ENCODE measurements at places on chromosomes 3 and 15.

DNA sequence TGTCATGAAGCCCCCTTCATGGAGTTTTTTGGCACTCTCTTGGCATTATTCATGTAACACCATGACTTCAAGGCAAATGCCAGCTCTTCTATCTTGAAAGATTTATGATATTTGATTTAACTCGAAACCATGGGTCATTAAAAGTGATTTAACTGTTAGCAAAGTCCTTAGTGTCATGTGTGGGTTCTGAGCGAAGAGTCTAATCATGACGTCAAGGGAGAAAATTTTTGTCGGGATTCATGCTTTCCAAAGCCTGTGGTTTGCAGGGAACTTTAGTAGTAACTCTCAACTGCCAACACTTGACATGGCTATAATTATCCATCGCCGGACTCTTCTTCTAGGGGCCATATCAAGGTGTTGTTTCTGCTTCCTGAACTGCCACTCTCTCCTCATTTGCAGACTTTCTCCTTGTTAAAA, 11.5 kb downstream of the GXYLT2 start:
- DNase-seq = no peak

DNA sequence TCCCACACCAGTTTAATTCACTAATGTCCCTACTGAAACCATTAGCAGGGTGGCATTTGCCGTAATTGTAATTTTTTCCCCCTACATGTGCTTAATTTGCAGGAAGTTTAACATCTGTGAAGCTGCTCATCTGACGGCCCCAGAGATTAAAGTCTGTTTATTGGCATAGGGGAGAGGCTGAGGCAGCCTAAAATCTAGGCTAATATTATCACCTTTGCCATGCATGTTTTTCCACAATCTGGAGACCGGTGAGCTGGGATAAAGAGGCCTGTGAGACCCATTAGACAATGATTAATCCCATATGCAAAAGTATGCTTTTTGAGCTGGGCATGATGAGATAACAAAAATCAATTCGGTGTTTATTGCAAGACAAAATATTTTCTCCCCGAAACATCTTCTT, 561.2 kb upstream of the ALCAM start:
- DNase-seq = no peak

DNA sequence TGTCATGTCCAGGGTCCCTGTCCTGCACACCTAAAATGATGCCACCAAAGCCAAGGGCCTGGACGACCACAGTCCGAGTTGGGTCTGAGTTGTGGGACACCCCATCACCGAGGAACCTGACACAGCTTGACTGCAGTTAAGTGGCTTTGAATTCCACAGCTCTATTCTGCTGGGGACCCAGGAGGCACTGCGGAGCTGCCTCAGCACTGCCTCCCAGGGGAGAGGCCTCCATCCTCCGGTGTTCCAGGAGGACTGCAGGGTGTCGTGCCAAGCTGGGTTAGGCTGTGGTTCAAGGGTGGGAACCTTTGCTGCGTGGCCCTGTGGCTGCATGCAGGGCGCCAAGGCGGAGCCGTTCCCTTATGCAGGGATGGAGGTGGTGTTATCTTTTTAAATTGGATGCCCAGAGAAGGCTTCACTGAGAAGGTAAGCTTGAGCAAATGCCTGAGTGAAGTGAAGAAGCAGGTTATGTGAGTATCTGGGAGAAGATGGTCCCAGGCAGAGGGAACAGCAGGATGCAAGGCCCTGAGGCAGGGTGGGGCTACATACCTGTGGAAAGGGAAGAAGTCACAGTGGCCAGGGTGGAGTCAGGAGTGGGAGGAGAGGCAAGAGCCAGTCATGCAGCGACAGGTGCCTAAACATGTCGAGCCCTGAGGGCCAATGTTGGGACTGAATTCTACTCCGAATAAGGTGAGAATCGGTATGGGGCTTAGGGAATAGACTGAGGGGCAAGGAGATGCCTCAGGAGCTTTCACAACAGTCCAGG, 144.8 kb downstream of the TPRA1 start:
- no peak for DNase-seq

DNA sequence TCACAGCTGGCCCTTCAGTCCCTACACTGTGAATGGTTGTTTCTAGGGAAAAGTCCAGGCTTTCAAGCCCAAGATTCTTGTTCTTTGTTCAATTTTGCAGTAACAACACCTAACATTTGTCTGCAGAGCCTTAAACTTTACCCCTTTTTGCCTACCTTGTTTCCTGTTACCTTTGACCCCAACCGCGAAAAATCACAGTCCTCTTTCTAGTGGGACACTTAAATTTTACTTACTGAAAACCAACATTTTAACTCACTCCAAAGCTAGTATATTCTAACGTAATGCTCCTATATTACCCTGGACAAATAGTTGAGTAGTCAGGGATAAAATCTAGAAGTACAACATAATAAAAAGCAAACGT, 649 bp upstream of the PIK3CB start:
- no peak for DNase-seq

DNA sequence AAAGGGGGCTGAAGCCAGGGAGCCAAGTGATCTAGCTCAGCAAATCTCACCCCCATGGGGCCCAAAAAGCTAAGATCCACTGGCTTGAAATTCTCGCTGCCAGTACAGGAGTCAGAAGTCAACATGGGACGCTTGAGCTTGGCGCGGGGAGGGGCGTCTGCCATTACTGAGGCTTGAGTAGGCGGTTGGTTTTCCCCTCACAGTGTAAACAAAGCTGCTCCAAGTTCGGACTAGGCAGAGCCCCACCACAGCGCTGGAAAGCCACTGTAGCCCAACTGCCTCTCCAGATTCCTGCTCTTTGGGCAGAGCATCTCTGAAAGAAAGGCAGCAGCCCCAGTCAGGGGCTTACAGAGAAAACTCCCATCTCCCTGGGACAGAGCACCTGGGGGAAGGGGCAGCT, 8.1 kb upstream of the SLC25A36 start:
- DNase-seq = no peak

DNA sequence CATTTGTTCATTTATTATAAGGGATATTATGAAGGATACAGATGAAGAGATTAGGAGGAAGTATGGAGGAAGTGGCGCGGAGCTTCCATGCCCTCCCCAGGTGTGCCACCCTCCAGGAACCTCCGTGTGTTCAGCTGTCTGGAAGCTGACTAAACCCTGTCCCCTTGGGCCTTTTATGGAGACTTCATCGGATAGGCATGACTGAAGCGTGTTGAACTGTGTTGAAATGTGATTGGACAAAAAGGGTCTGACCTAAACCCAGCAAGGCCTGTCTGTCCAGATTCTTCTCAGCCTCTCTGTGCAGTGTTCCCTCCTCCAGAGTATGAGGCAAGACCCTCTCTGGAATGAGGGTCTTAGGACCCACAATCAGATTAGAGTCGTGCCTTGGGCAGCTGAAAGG, 31.7 kb downstream of the HACD3 start:
- no peak for DNase-seq

DNA sequence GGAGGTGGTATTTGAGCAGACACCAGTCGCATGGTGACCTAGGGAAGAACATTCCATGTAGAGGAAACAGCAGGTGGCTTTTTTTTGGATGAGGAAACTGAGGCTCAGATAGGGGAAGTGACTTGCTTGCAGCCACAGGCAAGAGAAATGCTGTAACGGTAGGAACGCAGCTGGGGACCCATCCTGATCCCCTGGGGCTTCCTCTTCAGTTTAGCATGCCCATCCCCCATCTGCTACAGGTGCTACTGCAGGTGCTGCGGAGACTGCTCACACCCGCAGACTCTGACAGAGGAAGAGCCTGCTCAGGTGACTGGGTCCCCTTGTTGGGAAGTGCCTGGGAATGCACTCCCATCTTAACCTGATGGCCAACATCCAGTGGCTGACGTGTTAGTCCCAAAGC, 55.4 kb upstream of the SEC13 start:
- no peak for DNase-seq

GRCh38 chr3:128492671-128493569, at the start of gene GATA2:
GATA2 (minus strand) TSS chr3:128493201; CDS start chr3:128487031, 6,170 bp downstream.
- DNase-seq = no peak

DNA sequence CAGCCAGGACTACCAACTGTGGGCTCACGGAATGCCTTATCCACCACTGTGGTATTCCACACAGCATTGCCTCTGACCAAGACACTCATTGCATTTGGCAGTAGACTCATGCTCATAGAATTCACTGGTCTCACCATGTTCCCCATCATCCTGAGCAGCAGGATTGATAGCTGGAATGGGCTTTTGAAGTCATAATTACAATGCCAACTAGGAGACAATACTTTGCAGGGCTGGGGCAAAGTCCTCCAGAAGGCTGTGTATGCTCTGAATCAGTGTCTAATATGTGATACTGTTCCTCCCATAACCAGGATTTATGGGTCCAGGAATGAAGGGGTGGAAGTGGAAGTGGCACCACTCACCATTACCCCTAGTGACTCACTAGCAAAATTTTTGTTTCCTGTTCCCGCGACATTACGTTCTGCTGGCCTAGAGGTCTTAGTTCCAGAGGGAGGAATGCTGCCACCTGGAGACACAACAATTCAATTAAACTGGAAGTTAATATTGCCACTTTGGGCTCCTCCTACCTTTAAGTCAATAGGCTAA, 58.6 kb upstream of the CCDC80 start:
- DNase-seq = peak; percentile 15

GRCh38 chr3:187281191-187281714, 10.3 kb downstream of the MASP1 start:
- no peak for DNase-seq

GRCh38 chr3:183494341-183494740, 61.2 kb downstream of the KLHL6 start:
- DNase-seq = no peak

DNA sequence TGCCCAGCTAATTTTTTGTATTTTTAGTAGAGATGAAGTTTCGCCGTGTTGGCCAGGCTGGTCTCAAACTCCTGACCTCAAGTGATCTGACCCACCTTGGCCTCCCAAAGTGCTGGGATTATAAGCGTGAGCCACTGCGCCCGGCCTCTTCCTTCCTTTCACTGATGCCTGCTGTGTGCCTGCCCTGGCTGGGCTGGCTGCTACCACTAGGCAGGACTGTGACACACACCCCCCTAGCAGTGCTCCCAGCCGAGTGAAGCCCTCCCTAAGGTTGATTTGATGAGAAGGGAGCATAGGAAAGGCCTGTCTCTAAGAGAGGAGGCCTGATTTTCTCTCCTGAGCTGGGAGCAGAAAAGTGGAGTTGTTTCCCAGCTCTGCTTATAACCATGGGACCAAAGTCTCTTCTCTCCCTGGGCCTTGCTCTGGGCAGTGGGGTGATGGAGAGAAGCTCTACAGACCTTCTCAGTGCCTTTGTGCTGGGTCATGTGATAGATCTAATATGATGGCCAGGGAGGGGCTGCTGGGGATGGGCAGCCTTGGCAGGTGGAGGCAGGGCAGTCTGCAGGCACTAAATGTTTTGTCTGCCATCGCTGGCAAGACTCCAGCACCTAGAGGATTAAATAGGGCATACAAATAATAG, 20.1 kb upstream of the SFMBT1 start:
- no peak for DNase-seq

GRCh38 chr3:80733522-80734176, 965.9 kb upstream of the ROBO1 start:
- DNase-seq = peak; percentile 86

DNA sequence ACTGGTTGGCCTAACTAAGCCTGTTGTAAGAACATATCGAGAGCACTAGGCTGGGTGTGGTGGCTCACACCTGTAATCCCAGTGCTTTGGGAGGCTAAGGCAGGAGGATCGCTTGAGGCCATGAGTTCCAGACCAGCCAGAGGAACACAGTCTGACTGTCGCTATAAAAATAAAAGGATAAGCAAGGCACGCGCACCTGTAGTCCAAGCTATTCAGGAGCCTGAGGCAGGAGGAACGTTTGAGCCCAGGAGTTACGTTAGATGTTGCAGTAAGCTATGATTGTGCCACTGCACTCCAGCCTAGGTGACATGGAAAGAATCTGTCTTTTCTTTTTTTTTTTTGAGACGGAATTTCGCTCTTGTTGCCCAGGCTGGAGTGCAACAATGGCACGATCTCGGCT, 24.9 kb downstream of the MAP4 start:
- no peak for DNase-seq

GRCh38 chr3:48564022-48564421, 441 bp upstream of the UCN2 start:
- peak; percentile 66 for DNase-seq

DNA sequence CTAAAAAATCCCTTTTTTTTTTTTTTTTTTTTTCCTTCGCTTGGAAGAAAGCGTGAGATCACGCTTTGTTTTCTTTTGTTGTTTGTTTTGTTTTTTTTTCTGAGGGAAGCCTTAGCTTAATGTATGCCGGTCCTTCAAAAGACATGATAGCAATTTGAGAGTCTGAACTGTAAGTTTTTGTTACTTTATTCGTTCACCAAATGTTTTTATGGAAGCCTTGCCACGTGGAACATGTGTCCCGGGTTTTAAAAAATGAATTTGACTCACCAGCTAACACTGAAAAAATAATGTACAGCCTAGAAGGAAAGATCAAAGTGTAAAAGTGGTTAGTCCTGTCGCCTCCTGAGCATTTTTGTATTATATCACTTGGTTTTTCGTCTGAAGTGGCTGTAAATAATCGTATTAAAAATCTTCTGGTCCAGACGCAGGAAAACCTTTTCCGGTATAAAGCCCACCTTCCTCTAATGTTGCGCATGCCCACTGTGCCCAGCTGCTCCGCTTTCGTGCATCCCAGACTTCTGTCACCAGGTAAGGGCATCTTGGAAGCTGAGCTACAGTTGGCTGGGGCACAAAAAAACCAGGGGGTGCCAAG, 795 bp upstream of the MYNN start:
- DNase-seq = peak; percentile 89

DNA sequence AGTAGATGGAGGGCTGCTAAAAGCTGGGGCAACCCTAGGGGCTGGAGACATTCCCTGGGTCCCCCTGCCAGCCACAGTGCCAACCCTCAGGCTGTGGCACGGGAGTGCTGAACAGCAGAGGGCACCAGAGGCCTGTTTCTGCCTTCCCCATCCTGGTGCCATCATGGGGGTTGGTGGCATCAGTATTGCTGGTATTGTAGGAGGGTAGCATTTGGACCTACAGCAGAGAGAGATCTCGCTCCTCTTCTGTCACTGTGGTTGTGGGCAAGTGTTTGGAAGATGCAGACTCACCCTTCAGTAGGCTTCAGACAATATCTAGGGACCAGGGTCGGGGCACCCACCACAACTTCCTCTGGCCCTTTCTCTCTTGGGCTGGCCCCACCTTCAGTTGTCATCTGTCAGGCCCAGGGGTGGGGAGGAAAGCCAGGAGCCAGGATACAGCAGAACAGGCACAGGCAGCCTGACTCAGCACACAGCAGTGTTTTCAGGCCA, 123.5 kb downstream of the RPLP1 start:
- DNase-seq = peak; percentile 70
